Fibroblast of the aortic adventitia (primary cell): ENCODE measurements at places on chromosomes 2 and 18.
A peak's percentile ranks its signal among the peaks of the same experiment; 100 is the strongest.

GRCh38 chr2:46148369-46148736 is 148.9 kb upstream of the EPAS1 start:
- DNase-seq, result no peak

GRCh38 chr2:146615778-146616177 is 1229.1 kb upstream of the ACVR2A start:
- no peak for DNase-seq

GRCh38 chr2:220442012-220442411 is 814.6 kb downstream of the SLC4A3 start:
- DNase-seq, result no peak

DNA sequence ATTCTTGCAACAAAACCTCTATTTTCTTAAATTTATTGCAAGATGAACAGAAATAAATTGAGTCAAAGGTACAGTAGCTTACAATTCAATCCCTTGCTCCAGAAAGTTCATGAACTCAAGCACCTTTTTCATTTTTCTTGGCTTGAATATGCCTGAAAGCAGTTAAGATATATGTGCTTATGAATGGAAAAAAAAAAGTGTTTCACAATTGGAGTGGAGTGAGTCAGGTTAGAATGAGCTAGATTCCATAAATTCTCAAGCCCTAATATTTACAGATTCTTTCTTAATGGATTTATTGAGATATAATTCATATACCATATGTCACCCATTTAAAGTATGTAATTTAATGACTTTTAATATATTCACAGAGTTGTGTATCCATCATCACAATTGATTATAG is 39.6 kb upstream of the NEMP2 start:
- DNase-seq, result peak; percentile 46

GRCh38 chr2:71496156-71496770 is 42.9 kb downstream of the DYSF start:
- no peak for DNase-seq

DNA sequence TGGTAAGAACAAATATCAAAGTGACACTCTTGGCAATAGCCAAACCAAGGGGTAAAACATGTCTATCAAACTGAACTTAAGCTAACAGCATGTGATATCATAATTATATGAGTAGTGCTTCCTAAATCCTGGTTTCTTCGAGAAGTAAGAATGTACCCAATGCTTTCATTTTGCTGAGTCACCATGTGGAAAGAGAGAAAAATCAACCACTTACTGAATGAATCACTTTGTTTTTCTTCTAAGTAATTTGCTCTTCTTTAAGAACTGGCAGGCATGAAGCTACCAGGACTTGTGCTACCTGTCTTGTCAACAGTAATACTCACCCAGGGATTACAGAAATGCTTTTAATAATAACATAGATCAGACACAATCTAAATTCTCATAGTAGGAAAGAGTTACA is 19.0 kb upstream of the DUSP19 start:
- peak; percentile 85 for DNase-seq

DNA sequence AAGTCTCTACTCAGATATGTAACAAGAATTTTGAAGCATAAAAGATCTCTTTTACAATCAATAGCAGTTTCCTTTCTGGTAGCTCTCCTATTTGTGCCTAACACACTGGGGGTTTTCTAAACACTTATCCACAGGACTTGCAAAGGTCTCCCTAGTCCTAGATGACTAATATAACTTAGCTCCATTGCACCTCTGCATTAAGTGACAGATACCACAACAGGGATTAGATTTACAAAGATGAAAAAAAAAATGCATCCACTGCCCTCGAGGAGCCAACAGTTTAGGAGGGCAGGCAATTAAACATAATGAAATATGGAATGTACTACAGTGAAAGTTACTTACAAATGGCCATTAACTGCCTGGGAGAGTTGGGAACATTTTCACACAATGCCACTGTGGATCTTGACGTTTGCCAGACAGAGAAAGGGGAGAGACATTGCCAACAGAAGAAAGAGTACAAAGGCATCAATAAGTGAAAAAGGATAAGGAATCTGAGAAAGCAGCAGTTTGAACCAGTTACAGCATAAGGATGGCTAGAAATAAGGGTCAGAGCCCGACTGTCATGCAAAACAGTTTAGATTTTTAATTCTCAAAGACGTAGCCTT is 14.3 kb downstream of the PPP3R1 start:
- DNase-seq, result no peak

- no peak for DNase-seq
These were observed 84.6 kb downstream of the TMEM163 start for GRCh38 chr2:134634054-134634753.

GRCh38 chr2:130756053-130756873 is 923 bp downstream of the AMER3 start:
- DNase-seq, result peak; percentile 1

GRCh38 chr2:8659092-8659734 is 22.6 kb upstream of the ID2 start:
- DNase-seq, result no peak

DNA sequence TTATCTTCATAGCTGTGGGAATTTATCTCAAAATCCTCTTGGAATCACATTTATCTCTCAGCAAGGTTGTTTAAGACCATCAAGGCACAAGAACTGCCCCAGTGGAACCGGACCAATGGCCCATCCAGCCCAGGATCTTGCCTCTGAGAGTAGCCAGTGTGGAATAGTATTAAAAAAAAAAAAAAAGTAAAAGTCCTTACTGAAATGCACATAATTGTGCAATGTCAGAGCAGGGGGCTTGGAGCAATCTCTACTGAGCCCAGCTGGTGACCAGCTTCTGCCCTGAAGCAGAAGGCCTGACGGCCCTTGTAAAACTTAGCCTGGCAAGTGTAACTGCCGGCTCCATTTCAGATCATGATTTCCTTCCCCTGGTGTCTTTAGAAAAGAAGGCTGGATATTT is 355.6 kb upstream of the PIK3C3 start:
- no peak for DNase-seq

GRCh38 chr2:144249035-144249637 is 270.8 kb downstream of the ZEB2 start:
- peak; percentile 2 for DNase-seq

GRCh38 chr2:118032169-118033013 is 18.5 kb upstream of the CCDC93 start:
- peak; percentile 57 for DNase-seq

GRCh38 chr2:162232671-162233070 is 10.6 kb downstream of the FAP start:
- no peak for DNase-seq

GRCh38 chr2:157903151-157903550 is 27.0 kb upstream of the ACVR1 start:
- peak; percentile 21 for DNase-seq

DNA sequence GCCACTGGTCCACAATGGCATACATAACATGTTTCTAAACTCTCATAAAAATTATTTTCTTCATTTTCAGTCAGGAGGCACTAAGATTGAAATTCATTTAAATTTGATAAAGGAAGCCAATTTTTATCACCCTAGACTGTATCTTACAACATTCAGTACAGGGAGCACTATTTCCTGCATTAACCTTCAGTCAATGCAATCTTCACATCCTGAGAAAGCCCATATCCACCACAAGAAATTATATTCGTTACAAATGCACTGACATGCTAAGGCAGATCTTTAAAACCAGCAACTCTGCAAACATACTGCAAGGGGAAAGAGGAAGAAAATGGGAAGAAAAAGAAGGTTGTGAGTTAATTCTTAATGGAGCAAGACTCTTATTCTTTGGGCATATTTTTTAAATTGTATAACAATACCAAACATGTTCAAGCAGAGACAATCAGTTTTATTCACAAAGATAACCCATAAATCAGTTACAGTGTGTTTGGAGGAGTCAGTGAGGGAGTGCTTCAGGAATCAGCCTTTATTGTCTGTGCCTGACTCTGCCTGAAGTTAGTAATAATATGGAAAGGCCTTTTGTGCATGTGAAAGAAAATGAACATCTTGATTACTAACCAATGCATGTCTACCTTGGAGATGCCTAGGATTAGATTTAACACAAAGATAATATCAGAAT is 370.1 kb downstream of the FBXO15 start:
- DNase-seq, result peak; percentile 23

DNA sequence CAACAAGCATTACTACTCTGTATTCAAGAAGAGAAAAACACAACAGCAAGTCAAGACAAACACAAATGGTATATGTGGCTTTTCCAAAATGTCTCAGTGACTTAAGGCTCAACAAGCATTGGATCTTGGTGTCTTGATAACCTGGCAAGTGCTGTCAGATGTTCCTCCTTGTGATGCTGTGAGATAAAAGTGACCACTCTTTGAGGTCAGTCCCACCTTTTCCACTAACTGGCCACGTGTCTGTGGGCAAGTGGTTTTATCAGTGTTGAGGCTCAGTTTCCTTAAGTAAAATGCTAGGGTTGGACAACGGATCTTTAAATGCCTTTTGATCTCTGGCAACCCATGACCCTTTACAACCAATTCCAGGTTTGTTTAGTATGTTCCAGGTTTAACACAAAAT is 98.7 kb downstream of the BCL2 start:
- no peak for DNase-seq

- peak; percentile 27 for DNase-seq
These were observed 43.2 kb downstream of the SP140 start for GRCh38 chr2:230268606-230269243.
